ENCODE measurements at places on chromosomes 4 and X.

DNA sequence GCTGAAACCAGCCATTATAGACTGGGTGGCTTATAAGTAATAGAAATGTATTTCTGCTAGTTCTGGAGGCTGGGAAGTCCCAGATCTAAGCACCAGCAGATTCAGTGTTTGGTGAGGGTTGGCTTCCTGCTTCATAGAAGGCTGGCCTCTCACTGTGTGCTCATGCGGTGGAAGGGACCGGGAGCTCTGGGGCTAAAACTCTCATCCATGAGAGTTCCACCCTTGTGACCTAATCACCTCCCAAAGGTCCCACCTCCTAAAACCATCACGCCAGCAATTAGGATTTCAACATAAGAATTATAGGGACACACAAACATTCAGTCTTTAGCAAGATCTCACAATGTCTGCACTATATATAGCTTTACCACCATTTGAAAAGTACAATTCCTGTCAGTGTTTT is 215.2 kb downstream of the CBR4 start:
- DNase-seq = no peak

DNA sequence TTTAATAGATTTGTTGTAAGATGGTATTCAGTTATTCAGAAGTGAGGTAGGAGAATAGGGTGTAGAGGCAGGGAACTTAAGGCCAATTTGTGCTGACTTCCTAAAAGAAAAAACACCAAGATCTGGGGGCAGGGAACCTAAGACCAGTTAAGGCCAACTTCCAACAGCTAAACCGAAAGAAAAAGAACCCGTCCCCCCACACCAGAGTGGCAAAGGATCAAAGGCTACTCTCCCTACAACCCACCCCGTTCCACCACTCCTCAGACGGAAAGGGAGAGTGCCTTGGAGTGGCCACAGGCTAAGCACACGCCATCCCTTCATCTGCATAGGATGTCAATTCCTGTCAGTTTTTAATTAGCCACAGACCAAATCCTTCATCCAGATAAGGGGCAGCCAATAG is 3.7 kb upstream of the ZNF718 start:
- no peak for DNase-seq

DNA sequence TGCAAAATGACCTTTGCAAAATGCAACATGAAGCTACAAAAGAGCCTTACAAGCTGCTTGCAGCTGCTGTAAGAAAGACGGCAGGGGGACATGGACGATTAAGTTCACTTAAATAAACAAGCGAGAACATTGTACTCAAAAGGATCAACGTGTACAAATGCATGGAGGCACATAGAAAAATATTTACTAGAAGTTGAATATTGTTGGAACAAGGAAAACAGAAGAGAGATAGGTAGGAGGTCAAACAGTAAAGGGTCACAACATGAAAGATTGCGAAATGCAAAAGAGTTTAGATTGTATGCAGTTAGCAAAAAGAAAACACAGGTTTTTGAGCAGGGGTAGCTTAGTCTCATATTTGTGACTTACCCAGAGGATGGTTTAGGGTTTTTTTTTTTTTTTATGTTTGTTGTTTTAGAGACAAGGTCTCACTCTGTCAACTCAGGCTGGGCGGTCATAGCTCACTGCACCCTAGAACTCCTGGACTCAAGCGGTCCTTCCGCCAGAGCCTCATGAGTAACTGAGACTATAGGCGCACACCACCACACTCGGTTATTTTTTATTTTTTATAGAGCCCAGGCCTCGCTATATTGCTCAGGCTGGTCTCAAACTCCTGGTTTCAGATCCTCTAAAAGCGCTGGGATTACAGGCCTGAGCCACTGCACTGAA is 1.4 kb upstream of the PHF8 start:
- DNase-seq = no peak

DNA sequence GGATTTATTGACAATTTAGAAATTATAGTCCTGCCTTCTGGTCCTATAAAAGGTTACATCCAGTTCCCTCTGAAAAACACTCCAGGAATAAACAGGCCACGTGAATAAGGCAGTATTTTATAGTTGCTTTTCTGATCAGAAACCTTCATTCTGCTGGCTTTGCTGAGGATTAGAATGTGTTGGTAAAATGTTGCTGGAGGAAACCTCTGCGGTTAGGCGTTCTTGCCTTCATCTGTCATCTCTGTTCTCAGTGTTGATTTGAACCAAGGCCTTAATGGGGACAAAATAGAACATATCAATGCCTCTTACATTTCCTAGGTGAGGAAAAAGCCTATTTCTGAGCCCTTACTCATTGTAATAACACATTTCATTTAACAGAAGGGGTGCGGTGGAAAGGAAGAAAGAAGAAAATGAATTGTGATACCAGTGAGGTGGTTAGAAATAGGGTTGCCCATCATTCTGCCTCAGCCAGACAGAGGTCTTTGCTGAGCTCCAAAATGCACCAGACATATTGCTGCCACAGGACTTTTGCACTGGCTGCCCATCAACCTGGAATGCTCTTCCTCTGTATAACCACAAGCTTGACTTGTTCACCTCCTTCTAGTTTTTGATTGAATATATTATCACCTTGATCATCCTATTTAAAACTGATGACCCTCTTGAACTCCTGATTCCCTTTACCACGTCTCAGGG is 18.0 kb upstream of the SPARCL1 start:
- no peak for DNase-seq

DNA sequence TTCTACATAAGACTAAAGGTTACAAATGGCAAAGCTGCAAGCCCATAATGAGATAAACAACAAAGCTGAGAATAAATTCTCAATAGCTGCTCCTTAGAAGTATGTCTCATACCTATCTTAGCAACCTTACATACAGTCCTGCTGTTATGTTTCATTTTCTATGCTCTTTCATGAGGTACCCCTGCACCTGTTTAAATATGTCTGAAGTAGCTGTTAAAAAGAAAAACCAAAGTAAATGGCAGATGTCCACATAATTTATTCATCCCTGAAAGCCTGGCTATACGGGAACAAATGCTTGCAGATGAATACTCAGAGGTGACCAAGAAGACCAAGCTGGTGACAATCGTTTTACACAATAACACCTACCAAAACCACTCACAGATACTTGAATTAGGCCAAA is 22.5 kb downstream of the PPA2 start:
- no peak for DNase-seq

- no peak for DNase-seq
Measured at GRCh38 chr4:10623241-10623640, 61.3 kb downstream of the CLNK start.

DNA sequence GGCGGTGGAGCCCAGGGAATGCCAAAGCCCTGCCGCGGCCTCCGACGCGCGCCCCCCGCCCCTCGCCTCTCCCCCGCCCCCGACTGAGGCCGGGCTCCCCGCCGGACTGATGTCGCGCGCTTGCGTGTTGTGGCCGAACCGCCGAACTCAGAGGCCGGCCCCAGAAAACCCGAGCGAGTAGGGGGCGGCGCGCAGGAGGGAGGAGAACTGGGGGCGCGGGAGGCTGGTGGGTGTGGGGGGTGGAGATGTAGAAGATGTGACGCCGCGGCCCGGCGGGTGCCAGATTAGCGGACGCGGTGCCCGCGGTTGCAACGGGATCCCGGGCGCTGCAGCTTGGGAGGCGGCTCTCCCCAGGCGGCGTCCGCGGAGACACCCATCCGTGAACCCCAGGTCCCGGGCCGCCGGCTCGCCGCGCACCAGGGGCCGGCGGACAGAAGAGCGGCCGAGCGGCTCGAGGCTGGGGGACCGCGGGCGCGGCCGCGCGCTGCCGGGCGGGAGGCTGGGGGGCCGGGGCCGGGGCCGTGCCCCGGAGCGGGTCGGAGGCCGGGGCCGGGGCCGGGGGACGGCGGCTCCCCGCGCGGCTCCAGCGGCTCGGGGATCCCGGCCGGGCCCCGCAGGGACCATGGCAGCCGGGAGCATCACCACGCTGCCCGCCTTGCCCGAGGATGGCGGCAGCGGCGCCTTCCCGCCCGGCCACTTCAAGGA is at the start of gene FGF2:
Gene FGF2, plus strand, starts transcription at position 279 of the 705 bp plus-strand sequence. Its CDS starts 344 bp downstream, at position 623.
- DNase-seq = peak; percentile 80

- no peak for DNase-seq
Measured at GRCh38 chr4:186307497-186307896, 41.5 kb downstream of the F11 start.

DNA sequence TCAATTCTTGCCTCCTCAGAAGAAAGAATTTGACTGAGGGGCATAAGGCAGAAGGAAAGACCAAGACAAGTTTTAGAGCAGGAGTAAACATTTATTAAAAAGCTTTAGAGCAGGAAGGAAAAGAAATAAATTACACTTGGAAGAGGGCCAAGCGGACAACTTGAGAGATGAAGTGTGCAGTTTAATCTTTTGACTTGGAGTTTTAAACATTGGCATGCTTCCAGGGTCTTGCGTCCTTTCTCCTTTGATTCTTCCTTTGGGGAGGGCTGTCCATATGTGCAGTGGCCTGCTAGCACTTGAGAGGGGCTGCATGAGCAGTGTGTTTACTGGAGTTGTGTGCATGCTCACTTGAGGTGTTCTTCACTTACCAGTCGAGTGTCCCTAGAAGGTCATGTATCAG is 275.8 kb upstream of the IL1RAPL1 start:
- DNase-seq = no peak

- no peak for DNase-seq
Measured at GRCh38 chrX:106898462-106898861, 4.7 kb downstream of the RIPPLY1 start.

GRCh38 chr4:115187136-115187535 is 73.7 kb upstream of the NDST4 start:
- DNase-seq = no peak

DNA sequence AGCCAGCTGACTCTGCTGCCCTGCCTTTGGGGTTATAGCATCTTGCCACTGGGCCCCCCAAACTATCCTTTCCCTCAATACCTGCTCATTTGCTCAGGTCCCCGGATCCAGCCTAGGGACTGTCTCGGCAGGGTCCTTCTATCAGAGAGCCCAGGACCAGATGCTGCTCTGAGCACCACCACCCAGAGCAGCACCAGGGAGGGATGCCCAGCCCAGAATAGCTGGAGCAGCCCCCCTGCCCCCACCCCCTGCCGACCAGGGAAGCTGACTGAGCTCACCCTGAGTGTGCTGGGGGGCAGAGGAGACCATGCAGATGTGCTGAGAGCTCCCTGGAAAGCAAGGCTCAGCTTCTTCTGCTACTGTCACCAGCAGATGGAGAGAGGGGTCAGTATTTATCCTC is 103.6 kb upstream of the IGSF1 start:
- no peak for DNase-seq

GRCh38 chrX:2926664-2927275 is 2.4 kb downstream of the ARSD start:
- DNase-seq = no peak

DNA sequence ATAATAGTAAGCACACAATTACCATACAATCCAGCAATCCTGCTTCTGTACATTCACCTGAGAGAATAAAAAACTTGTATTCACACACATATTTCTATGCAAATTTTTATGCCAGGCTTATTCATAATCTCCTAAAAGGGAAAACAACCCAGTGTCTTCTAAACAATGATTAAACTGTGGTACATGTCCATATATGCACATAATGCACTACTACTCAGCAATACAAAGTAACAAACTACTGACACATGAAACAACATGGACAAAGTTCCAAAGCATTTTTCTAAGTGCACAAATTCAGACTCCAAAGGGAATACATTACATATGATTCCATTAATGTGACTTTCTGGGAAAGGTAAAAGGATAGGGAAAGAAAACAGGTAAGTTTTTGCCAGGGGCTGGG is 18.0 kb upstream of the FMR1 start:
- DNase-seq = no peak

- DNase-seq = no peak
Measured at GRCh38 chr4:110248831-110249253, 50.4 kb upstream of the ELOVL6 start.

DNA sequence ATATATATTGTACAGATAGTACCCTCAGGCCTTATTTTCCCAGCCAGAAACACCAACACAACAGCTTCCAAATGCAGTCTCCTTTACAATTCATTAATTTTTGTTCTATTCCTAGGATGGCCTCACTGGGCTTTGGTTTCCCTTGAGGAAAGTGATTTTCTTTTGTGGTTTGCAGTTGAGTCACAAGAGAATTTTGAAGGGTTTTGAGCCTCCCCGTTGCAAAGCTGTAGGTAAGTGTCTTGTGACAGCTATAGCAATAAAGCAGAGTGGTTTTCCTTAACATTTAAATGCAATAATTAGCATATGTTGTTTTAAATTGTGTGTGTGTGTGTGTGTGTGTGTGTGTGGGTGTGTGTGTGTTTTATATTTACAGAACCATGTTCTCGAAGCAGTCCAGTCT is 54.1 kb upstream of the WDR17 start:
- no peak for DNase-seq

DNA sequence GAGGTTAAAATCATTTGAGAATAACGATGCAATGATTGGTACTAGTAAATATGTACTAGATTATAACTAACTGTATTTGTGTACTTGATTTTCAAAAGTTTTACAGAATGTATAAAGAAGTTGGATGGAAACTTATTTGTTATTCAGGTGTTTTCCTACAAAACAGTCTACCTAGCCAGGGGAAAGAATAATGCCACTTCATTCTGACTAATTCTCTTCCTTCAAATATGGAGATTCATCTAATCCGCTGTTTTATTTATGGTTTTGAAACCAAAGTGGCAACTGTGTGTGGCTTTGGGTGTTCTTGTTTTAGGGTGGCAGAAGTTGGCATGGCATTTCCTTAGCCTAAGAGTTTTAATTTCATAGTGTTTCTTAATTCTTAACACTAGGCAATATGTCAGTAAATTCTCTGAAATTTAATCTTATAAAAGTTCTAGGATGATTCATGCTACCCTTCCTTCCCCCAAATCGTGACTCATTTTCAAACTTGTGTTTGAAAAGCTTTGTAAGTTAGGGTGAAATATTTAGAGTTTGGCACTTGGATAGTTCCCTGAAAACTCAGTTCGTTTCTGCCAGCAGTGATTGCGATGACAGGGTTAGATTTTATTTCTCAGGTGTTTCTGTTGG is 62.6 kb downstream of the DCLK2 start:
- no peak for DNase-seq

DNA sequence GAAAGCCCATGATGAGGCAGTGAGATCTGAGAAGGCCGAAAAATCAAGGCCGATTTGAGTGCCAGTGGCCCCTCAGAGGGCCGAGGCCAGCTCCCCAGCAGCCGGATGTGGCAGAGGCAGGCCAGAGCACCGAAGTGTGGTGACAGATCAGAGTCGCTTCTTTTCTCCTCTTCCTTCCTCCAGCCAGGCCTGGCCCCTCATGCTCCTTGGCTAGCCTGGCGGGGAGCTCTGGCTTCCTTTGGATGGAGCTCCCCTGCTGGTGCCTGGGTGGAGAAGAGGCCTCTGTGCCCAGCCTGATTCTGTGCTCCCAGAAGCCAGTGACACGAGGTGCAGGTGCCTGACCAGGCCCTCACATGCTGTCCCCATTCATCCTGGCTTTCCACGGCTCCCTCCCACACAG is 127.2 kb upstream of the PABPC4L start:
- no peak for DNase-seq

- DNase-seq = no peak
Measured at GRCh38 chr4:86357608-86358007, 2.2 kb downstream of the MAPK10 start.

- DNase-seq = peak; percentile 80
Measured at GRCh38 chr4:26028793-26029567, 115.0 kb downstream of the SMIM20 start.

All from type B pancreatic cell (in vitro differentiated cells).